ENCODE measurements at places on chromosomes 16 and 17.
A peak's percentile ranks its signal among the peaks of the same experiment; 100 is the strongest.

DNA sequence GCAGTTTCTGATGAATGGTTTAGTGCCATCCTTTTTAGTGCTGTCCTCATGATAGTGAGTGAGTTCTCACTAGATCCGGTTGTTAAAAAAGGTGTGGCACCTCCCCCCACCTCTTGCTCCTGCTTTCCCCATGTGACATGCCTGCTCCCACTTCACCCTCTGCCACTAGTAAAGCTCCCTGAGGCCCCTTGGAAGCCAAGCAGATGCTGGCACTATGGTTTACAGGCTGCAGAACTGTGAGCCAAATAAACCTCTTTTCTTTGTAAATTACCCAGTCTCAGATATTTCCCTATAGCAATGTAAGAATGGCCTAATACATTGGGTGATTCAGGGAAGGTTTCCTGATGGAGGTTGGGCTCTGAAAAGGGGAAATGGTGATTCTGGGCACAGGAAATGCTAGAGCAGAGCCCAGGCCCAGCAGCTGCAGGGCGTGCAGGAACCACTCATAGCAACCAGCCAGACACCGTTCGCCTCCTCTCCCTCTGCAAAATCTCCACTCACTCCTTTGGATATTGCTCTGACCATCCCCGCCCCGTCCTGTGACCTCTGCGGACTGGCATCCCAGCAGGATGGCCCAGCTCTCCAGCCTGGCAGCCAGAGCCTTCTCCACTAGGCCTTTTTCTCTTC lies 2.6 kb upstream of the ADORA2B start:
- DNase-seq, result no peak

- DNase-seq, result no peak
Measured at GRCh38 chr16:50006964-50007363, 18.1 kb upstream of the CNEP1R1 start.

GRCh38 chr16:67015313-67015731 lies 13.6 kb upstream of the CBFB start:
- DNase-seq, result no peak

- DNase-seq, result no peak
Measured at GRCh38 chr16:85912211-85912974, 13.4 kb downstream of the IRF8 start.

DNA sequence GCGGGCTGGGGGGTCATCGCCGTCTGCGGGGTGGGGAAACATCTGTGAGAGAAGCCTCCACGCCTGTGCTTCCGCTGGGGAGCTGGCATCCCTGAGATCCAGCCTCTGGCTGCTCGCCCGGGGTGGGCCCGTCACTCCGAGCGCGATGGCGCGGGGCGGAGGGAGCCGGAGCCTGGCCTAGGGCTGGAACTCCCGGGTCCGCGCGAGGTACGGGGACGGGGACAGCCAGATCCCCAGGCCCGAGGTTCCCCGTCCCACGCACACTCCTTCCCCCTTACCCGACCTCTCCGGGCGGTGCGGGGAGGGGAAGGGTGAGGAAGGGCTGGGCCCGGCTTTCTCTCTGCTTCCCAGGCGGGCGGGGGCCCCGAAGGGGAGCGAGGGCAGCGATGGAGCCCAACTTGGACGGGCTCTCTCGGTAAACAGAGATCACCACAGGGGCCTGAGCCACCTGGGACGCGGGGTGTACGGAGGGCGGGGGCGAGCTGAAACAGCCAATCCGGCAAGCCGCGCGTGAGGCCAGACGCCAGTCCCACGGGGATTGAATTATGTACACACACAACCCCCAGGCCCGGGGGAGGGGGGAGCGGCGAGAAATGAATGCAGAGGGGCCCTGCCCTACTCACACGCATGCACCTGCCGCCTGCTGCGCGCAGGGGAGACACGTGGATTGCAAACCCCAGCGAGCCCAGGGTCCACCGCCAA lies at the start of gene SLC16A11:
Gene SLC16A11, minus strand, starts transcription at position 596 of the 702 bp plus-strand sequence. Its CDS starts 579 bp downstream, at position 17.
- no peak for DNase-seq

DNA sequence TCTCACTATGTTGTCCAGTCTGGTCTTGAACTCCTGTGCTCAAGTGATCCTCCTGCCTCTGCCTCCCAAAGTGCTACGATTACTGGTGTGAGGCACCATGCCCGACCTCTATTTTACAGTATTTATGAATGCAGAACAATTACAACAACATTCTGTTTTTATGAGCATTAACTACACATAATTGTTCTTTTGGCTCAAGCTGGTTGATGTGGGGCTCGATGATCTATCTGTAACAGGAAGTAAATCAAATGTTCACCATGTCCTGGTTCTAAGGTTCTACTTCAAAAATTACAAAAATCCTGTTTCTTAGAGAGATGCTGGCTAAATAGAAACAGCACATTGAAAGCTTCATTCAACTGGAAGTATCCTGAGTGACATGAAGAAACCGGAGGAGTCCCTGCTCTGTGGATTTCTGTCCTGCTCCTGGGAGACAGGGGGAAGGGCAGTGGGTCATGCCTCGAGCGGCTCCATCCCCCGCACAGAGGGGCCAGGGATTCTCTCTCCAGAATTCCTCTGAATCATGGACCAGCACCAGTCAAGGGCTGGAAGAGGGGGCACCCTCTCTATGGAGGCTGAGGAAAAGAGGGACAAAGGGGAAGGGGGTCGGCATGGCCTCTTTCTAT lies 31.5 kb downstream of the FA2H start:
- DNase-seq, result no peak

GRCh38 chr16:13014476-13014875 lies 113.1 kb downstream of the SHISA9 start:
- no peak for DNase-seq

- no peak for DNase-seq
Measured at GRCh38 chr17:45998987-45999899, at the start of gene STH. TSS of gene STH (plus strand) at chr17:45999250. CDS start at chr17:45999280, 30 bp downstream.

- peak; percentile 29 for DNase-seq
Measured at GRCh38 chr17:45332989-45333701, 16.3 kb upstream of the MAP3K14 start.

DNA sequence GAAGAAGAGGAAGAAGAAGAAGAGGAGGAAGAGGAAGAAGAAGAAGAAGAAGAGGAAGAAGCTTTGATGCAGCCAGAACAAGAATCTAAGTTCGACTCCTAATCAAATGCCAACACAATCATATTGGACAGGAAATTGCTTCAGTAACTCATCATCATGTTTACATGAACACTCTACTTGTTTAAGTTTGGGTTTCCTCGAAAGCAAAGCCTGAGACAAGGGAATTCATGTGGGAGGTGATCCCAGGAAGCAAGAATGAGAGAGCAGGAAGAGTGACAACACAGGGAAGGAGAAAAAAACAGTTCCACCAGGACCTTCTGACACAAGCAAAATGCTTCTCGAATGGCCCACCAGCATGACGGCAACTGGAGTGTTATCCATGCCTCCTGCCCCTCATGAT lies 279.0 kb downstream of the PMP22 start:
- DNase-seq, result no peak

- DNase-seq, result no peak
Measured at GRCh38 chr17:30132615-30133014, 16.0 kb downstream of the NSRP1 start.

GRCh38 chr17:77590951-77591735 lies 367.4 kb upstream of the TNRC6C start:
- DNase-seq, result no peak

DNA sequence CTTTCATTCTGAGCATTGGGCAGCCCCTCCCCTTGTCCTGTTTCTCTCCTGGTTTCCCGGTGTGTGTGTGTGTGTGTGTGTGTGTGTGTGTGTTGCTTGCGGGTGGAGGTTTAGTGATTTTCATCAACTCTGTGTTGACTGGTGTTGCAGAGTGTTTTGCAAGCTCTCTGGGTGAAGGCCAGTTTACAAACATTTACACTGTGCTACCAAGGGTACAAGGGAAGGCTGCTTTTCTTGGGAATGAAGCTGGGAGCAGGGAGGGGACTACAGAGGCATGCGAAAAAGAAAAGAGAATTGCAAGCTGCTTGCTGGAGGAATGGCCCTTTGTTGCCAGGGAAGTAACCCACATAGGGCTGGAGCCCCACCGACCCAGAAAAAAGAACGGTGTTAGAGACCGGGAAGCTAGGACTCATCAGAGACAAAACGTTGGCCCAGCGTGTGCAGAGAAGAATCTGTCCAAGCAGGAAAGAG lies 29.6 kb downstream of the HS3ST3B1 start:
- no peak for DNase-seq

GRCh38 chr17:79009397-79010303 lies at the start of gene CANT1:
TSS of gene CANT1 (minus strand) at chr17:79009764. CDS start at chr17:78997622, 12,142 bp downstream.
- peak; percentile 81 for DNase-seq

- DNase-seq, result no peak
Measured at GRCh38 chr16:65000654-65001053, 121.2 kb downstream of the CDH11 start.

- no peak for DNase-seq
Measured at GRCh38 chr17:47726796-47727703, 6.0 kb upstream of the TBX21 start.

DNA sequence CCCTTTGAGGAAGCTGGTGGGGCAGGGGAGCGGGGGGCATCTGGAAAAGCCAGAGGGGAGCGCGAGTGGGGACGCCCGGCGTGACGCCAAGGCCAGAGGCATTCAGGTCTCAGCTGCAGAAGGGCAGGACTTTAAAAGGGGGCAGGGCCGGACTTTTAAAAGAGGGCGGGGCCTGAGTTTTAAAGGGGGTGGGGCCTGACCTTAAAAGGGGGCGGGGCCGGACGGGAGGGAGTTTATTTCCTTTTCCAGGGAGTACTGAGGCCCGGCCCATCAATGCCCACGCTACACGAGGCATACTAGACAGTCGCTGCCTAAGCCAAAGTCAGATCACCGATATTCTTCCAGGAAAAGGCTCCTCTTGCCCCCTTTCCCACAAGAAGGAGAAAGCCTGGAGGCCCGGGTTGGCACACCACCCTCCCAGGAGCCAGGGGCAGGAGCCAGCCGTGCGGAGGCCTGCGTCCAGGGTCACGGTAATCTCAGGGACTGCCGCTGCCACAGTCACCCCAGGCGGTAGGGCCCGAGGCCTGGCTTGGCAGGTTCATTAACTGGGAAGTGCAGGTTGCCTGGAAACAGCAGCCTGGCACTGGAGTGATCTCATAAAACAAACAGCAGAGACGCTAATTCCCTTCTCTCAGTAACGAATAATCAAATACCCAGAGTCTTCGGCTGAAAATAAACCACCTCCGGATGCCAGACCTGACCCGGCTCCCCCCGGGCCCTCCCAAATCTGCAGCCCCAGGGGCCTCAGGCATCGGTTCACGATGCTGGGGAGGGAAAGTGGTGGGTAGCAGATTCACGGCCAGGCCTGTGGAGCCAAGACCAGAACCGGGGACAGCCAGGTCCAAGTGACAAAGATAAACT lies 90.7 kb downstream of the TIMM22 start:
- DNase-seq, result peak; percentile 75

DNA sequence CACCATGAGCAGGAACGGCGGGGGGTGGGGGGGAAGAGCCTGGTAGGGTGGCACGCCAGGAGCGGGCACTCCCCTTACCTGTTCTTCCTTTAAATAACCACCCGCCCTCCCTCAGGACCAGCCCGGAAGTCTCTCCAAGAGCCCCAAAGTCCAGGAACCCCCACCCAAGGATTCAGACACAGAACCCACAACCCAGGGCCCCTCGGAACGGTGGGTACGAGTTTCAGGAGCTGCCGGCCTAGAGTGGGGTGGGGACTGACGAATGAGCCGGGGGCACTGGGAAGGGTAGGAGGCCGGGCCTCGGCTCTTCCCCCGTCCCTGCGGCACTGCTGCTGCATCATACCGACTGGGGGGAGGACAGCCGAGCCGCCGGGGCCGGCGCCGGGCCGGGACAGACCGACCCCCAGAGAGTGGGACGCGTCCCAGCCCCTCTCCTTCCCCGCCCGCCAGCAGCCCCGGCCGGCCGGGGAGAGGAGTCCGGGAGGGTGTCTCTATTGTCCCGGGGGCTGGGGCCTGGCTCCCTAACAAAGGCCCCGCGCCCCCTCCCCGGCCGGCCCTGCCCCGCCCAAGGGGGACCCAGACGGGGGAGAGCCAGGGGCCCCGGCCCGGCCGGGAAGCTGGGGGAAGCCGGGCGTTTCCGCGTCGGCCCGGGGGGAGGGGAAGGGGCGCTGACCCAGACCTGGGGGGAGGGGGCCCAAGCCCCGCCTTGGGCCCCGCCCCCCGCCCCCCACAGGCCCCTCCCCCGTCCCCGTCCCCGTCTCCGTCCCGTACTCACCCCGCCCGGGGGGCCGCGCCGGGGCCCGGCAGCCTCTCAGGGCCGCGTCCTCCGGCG lies 747 bp downstream of the ATXN7L3 start:
- DNase-seq, result no peak

GRCh38 chr16:87043231-87044031 lies 273.8 kb downstream of the C16orf95 start:
- DNase-seq, result no peak

DNA sequence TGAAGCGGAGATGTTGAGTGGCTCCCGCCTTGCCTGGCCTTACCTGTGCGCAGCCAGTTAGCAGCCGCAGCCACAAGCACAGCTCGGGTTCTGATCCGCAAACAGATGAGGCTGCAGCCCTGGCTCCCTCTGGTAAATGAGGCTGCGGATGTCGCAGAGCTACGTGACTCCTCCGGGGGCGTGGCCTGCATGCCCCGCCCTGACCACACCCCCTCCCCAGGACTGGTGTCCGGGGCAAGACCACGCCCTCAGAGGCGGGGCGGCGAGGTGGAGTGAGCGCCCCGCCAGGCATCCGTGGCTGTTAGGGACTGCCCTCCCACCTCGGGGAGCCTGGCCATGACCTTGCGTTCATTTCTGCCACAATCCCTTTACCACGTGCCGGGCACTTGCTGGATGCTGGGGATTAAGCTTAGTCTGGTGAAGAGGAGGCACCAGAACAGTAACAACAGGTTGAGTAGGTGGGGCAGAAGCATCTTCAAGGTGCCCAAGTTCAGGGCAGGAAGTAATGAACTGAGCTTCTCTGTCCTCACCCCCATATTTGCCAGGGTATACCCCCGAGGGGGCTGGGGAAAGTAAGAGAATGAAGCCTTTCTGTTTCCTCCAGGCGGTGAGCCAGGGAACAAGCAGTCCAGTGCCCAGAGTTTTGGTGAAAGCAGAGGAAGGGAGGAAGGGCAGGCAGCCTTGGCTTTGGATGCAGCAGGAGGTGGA lies at the start of gene ALDOC:
Gene ALDOC, minus strand, starts transcription at position 138 of the 708 bp plus-strand sequence. CDS start 1,363 bp downstream, outside the sequence.
- peak; percentile 81 for DNase-seq

DNA sequence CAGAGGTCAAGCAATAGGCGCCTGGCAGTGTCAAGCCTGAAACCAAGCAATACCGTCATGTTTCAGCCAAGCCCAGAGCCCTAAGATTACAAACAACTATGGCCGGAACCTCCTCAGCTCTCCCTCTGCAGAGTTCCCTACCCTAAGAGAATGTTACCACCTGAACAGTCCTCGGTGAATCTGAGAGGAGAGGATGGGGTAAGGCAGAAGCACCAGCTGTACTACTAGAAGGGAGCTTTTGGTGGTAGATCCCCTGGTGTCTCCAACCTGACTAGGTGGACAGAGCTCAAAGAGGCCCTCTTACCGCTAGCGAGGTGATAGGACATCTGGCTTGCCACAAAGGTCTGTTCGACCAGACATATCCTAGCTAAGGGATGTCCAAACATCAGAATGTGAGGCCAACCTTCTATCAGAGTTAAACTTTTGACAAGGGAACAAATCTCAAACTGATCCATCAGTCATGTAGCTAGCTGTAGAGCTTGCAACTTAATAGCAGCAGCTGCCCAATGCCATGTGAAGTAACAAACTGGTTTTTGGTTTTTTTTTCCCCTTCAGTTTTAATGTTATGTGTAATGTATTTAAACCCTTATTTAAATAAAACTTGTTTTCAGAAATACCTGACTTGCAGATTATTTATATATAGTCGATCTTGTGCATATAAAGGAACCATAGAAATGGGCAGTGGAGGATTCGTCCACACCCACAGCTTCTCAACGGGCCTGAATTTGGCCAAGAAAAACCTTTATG lies 2.5 kb downstream of the EIF1 start:
- DNase-seq, result no peak

GRCh38 chr17:488993-489757 lies 136.6 kb upstream of the RPH3AL start:
- DNase-seq, result no peak

- no peak for DNase-seq
Measured at GRCh38 chr17:9273428-9274391, 252.4 kb downstream of the NTN1 start.

Data from amygdala (tissue), 56 donors.